Airway epithelial cell (primary cell): ENCODE measurements at places on chromosomes 1 and 21. TPM values are rescaled to one million over a fixed set of nuclear protein-coding genes. Genes with fewer than 3 reads are reported as not detected.

The TMEM82 gene
- not detected in 2 replicates for total RNA-seq

The RAB25 gene
- total RNA-seq, result 206 and 251 TPM in 2 replicates

The CAMSAP2 gene
- total RNA-seq, result 18.6 and 29.7 TPM in 2 replicates

The CFAP45 gene
- 0.09 and 0.49 TPM in 2 replicates for total RNA-seq

The GJA9 gene
- total RNA-seq, result not detected in 2 replicates
